ENCODE measurements at places on chromosomes 16 and 17. TPM values are rescaled to one million over a fixed set of nuclear protein-coding genes. Genes with fewer than 3 reads are reported as not detected.

The EFCAB3 gene
- total RNA-seq: not detected

The WNK4 gene
- not detected for total RNA-seq

The SPNS2 gene
- total RNA-seq: 9.8 TPM

The ABCA6 gene
- total RNA-seq: 111 TPM

The ITGAE gene
- total RNA-seq: 43.9 TPM

DNA sequence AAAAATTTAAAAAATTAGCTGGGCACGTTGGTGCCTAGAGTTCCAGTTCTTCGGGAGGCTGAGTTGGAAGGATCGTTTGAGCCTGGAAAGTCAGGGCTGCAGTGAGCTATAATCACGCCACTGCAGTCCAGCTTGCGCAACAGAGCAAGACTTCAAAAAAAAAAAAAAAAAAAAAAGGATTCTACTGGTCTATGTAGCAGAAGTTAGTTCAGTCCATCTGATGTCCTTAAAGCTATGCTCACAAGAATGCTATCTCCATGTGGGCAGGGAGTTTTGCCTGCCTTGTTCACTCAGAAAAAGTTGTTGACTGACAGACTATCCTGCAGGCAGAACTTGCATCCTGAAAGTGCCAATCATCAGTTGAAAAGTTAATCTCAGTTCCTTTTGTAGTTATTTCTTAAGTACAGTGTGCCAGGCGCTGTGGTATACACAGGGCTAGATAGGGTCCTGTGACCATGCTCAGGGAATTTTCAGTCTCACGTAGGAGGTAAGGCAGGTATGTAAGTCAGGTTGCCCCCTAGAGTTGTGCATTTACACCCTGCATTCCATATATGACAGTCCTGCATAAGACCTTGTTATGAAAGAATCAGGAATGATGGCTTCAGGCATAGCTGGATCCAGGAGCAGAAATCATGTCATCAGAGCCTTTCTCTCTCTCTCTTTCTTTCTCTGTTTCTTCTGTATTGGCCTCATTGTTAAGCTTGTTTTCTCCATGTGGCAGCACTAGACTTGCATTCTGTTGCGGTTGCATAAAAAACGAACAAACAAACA lies 7.6 kb downstream of the SYT17 start:
- no peaks in the 10 kb centered on the region for H3K36me3 ChIP-seq

GRCh38 chr17:29733166-29733565 lies 110.5 kb upstream of the CORO6 start:
- peak overlapping the region; percentile 20 for H3K27ac ChIP-seq
- no peak for DNase-seq
- no peak overlapping the region for H3K4me3 ChIP-seq
- no peaks in the 10 kb centered on the region for H3K27me3 ChIP-seq
- H3K36me3 ChIP-seq: no peaks in the 10 kb centered on the region

- peak overlapping the region; percentile 99 for H3K27ac ChIP-seq
- no peaks in the 10 kb centered on the region for H3K27me3 ChIP-seq
- H3K4me1 ChIP-seq: peaks cover 96% of the 10 kb centered on the region
- DNase-seq: no peak
- no peaks in the 10 kb centered on the region for H3K36me3 ChIP-seq
Measured at GRCh38 chr17:77436481-77436880, 295.7 kb downstream of the SEC14L1 start.

GRCh38 chr17:12973496-12974004 lies 44.3 kb downstream of the ELAC2 start:
- H3K4me3 ChIP-seq: peak overlapping the region; percentile 34
- no peaks in the 10 kb centered on the region for H3K36me3 ChIP-seq
- H3K27me3 ChIP-seq: no peaks in the 10 kb centered on the region
- H3K27ac ChIP-seq: no peak overlapping the region
- peaks cover 13% of the 10 kb centered on the region for H3K4me1 ChIP-seq

- H3K4me1 ChIP-seq: no peaks in the 10 kb centered on the region
- no peaks in the 10 kb centered on the region for H3K27me3 ChIP-seq
- H3K27ac ChIP-seq: no peak overlapping the region
- no peak overlapping the region for H3K4me3 ChIP-seq
- no peak for DNase-seq
Measured at GRCh38 chr17:13129356-13129755, 111.5 kb upstream of the ELAC2 start.

DNA sequence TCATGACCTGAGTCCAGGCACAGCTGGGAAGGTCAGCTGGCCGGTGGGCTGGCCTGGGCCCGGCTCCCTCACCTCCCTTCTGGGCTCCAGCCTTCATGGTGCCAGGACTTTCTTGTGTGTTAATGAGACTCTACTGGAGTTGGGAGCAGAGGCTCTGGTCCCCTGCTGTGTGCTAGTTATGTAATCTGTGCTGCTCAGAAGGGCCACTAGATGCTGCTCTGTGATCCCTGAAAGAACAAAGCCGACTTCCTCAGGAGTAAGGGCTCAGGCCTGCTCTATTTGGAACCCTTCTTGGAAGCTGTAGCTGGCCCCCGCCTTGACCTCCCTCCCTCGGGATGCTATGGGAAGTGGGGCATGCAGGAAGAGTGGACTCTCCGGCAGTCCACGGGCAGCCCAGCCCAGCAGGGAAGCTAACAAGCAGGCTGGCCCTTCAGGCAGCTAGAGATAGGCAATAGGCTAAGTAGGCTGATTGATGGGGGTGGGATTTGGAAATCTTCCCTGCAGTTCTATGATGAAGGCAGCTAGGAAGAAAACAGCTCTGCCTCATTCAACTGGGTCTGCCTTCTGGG lies 3.3 kb upstream of the CDK5R1 start:
- H3K27ac ChIP-seq: peak overlapping the region; percentile 56
- H3K4me3 ChIP-seq: no peak overlapping the region
- H3K27me3 ChIP-seq: no peaks in the 10 kb centered on the region
- H3K36me3 ChIP-seq: peaks cover 28% of the 10 kb centered on the region
- peak; percentile 81 for DNase-seq

DNA sequence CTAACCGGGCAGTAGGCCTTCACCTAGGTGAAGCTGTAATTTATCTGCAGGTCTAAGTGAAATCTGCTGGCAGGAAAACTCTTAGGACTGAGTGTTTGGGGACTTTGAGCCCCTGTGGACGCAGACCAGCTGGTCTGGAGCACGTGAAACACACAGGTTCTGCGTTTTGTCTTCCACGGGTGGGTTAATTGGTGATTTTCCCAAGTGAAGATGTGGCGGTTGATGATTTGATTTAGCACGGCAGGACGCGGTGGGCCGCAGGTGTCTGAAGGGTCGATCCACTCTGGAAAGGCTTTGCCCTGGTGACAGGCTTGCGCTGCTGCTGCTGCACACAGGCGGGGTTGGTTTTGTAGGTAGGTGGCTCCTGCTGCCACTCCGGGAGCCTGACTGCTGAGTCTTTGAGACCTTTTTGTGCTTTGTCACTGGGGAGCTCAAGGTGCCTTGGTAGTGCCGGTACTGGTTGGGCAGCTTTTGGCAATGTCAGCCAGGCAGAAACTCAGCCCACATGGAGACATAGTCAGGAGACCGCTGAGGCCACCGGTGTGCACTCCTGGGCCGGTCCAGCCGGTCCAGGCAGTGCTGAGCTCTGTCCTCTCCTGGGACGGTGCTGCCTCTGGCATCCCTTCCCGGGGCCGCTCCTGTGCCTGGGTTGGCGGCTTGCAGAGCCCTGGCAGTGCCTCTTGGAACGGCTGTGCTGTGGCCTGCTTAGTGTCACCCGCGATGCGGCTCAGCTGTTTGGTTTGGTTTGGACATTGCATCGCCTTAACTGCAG lies 2.3 kb downstream of the BAIAP2 start:
- H3K4me1 ChIP-seq: no peaks in the 10 kb centered on the region
- peak; percentile 95 for DNase-seq
- H3K36me3 ChIP-seq: no peaks in the 10 kb centered on the region
- no peaks in the 10 kb centered on the region for H3K27me3 ChIP-seq
- H3K4me3 ChIP-seq: peak overlapping the region; percentile 67
- peak overlapping the region; percentile 83 for H3K27ac ChIP-seq

GRCh38 chr16:86953631-86954391 lies 363.4 kb downstream of the C16orf95 start:
- no peak overlapping the region for H3K27ac ChIP-seq
- no peak overlapping the region for H3K4me3 ChIP-seq
- peak; percentile 60 for DNase-seq
- peaks cover 62% of the 10 kb centered on the region for H3K27me3 ChIP-seq
- H3K36me3 ChIP-seq: no peaks in the 10 kb centered on the region
